KBM-7 (cell line): ENCODE measurements at places on chromosomes 2 and 18.

DNA sequence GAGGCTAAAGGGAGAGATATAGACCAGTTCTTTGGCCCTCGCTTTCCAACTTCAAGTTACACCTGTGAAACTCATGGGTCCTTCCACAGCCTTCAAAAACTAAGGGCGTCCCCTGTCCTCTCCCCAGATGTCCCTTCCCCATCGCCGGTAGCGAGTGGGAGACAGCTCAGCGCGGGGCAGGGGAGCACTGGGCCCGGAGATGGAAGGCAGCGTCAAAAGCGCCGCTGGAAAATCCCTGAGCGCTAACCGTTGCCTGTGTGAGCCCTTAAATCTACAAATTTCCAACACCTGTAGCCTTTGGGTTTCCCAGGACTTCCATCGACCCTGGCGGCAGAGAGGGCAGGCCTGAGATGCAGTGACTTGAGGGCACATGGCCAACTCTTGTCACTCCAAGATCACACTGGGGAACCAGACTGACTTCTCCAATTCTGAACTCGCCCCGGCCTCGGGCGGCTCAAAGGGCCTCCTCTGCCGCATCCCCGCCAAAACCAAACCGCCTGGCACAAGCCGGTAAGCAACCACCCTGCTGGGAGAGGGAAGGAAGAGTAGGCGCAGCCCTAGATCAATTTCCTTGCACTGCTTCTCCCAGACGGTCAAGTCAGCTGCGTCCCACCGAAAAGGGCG lies 879 bp upstream of the EPAS1 start:
- DNase-seq: peak; percentile 68

GRCh38 chr2:202628646-202629198 lies 6.0 kb upstream of the FAM117B start:
- no peak for DNase-seq

DNA sequence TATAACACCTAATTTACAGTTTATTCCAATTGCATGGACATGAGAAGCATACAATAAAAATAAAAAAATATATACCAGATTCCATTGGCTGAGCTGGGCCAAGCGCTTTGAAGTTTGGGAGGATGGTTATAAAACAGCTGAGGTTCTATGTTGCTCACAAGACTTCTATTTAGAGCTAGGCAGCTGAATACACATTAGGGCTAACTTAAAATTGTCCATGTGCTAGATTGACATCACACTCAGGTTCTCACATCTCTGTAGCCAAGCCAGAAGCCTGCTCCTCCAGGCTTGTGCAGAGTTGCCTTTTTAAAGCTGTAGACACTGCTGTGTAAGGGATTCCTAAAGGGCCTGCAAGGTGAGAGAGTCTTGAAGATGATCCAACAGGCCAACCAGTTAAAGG lies 871.1 kb upstream of the FANCL start:
- no peak for DNase-seq

- no peak for DNase-seq
These were observed 517.2 kb downstream of the SUCLG1 start for GRCh38 chr2:83941886-83942285.

DNA sequence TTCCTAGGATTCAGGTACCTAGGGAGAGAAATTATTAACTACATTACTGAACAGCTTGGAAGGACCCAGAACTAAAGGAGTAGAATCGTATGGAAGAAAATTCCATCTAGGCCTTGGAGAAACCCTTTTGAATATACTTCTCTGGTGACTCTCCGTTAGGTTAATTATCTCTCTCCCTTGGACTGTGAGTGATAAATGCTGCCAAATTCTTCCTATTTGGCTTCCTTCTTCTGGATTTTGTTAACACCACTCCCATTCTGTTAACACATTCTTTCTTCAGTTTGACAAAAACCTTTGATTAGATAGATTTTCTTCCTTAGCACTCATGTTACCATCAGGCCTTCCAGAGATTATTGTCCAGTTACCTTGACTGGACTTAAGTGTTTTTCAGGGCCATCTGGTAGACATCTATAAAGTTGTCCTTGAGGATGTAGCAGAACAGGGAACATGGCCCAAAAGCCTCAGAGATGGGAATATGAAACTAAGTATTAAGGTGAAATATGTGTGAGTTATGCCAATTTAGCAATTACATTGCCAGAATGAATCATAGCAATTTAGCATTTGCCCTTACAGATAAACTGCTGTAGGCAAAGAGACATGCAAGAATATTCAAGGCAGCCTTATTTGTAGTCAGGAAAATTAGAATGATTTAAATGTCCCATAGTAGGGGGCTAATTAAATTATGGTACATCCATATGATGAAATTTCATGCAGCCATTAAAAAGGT lies 6.7 kb downstream of the CYP27A1 start:
- no peak for DNase-seq

- no peak for DNase-seq
These were observed 245.7 kb downstream of the TWIST2 start for GRCh38 chr2:239093542-239093941.

DNA sequence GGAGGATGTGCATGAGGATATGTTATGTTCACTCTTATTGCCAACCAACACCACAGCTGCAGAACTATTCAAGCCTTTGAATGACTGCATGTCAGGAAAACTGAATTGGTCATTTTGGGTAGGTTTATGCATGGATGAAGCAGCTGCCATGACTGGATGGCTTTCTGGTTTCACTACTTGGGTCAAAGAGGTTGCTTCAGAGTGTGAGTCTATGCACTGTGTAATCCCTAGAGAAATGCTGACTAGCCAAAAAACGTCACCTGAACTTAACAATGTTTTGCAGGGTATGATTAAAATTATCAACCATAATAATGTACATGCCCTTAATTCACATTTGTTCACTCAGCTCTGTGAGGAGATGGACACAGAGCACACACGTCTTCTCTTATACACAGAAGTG lies 206.7 kb upstream of the RBBP8 start:
- no peak for DNase-seq

DNA sequence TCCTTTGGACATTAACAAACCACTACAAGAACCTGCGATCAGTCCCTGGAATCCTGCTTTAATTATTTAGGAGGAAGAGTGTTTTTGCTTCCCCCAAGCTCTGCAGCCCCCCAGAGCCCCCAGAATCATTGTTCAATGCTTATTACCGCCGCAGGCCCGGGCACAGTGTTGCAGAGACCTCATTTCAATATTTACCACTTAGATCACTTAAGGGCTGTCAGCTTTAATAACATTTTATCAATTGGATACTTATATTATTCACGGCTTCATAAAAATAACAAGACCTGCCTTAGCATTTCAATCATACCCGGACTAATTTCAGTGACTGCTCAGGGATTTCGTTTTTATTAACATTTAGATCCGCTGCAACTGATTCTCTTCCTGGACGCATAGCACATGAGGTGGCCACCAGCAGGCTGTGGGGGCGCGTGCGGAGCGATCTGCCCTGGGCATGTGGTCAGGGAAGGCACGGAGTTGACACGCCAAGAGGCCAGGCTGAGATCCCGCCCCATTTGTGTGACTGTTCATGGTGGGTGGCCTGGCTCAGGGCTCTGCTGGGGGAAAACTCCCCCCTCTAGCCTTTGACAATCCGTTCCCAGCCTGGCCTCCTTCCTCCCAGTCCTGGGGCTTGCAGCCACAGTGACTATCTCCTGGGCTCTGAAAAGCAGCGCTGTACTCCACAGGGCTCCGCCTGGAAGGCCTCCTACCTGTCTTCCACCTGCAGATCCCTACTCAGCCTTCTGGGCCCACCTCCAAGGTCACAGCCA lies 267.6 kb downstream of the SRBD1 start:
- no peak for DNase-seq

DNA sequence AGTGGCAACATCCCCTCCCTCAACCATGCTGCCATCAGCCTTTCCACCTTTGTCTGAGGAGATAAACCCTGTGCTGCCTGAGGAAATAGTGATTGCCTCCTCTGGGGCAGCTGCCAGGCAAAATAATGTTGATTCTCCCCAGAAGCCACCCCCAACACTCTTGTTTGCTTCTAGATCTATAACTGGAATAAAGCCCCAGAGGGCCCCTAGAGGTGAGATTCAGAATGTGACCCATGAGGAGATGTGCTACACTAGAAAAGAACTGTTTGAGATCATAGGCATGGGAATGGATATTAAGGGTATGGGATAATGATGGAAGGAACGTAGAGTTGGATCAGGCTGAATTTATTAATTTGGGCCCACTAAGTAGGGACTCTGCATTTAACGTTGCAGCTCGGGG lies 116.3 kb upstream of the RMP24 start:
- no peak for DNase-seq

DNA sequence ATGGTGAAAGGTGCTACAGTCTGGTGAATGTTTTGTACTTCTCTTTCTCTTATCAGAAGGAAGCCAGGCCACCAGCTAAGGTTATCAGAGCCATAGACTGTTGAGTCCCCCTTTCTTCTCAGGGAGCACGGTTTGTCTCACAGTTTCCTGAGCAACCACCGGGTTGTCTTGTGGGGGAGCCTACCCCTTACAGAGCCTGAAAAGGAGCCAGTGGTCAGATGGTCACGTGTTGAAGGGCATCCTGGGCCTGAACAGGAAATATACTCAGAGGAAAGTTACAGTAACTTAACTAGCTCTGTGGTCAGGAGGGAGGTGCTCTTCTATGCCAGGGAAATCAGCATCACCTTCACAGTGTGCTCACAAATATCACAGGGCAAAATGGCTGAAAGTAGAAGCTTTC lies 11.6 kb downstream of the CD28 start:
- peak; percentile 5 for DNase-seq

- DNase-seq: no peak
These were observed 16.1 kb downstream of the NFATC1 start for GRCh38 chr18:79411614-79412526.

DNA sequence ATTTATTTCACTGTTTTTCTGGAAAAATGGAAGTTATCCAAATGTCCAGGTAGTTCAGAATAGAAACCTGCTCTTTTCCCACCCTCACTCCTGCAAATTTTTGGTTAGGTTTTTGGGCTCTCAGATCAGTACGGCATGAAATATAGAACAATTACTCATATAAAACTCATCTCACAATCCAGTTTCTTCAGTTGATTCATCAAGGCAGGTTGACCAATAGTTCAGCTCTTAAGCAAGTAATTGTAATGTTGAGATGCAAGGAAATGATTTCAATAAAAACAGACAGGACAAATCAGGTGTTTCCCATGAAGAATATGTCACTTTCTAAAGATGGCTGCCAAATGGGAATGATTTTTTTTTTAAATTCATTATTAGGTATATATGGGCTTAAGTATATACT lies 2.0 kb downstream of the RAB27B start:
- DNase-seq: no peak

- no peak for DNase-seq
These were observed 1935.1 kb upstream of the PIK3C3 start for GRCh38 chr18:40019797-40020392.

- no peak for DNase-seq
These were observed 521.0 kb upstream of the RAB6C start for GRCh38 chr2:129458436-129458835.

DNA sequence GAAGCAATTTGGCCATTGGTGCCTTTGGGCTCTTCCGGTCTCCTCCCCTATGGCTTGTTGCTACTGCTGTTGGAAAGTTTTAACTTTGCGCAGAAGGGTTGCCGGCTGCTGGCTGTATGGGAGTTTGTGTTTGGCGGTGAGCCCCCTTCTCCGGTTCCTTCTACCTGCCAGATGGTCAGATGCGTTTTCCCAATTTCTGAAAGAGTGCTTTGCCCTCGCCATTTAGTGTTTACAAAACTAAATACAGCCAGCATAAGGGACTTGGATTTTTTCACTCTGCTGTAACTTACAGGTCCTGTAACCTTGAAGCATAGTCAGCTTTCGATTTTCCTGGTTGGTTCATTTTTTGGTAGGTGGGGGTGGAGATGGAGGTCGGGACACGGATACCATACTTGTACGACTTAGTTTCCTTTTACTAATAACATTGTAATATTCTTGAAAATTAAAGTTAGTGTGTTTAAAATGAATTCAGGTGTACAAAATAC lies 604 bp downstream of the COQ10B start:
- peak; percentile 83 for DNase-seq

GRCh38 chr2:98607741-98608115 lies 584 bp downstream of the COA5 start:
- peak; percentile 32 for DNase-seq

DNA sequence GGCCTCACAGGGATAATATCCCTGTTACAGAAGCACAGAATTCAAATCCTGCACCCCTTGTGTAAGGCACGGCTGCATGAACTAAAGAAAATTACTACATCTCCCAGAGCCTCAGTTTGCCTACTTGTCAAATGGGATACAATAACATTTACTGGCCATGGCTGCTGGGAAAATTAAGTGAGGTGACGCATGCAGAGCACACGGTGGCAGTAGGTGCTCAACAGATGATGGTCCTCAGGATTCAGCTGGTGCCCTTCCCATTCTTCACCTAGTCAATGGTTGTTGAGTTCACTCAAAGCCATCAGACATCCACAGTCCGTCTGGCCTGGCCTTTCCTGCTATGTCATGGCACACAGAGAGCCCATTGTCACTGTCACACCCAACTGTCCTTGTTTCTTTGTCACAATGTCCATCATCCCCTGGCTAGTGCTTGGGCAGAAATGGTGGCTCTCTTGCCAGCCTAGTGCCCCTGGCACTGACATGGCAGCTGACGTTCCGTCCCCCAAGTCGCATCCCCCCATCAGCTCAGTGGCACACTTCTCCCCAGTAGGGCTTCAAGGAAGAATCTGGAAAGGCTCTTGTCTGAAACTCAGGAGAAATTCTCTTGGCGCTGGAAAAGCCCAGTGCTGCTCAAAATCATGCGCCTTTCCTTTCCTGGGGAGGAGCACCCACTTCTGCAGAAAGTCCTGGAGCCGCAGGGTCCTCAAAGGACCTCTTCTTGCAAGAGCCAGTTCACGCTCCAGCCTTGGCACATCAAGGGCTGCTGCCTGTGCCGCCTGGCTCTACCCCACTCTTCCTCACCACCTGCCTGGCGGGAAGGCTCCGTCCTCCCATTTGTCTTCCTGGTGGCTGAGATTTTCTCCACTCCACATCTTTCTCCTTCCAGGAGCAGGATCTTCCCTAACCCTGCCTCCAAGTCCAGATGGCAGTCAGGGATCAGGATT lies 55.9 kb upstream of the SLC66A3 start:
- no peak for DNase-seq

DNA sequence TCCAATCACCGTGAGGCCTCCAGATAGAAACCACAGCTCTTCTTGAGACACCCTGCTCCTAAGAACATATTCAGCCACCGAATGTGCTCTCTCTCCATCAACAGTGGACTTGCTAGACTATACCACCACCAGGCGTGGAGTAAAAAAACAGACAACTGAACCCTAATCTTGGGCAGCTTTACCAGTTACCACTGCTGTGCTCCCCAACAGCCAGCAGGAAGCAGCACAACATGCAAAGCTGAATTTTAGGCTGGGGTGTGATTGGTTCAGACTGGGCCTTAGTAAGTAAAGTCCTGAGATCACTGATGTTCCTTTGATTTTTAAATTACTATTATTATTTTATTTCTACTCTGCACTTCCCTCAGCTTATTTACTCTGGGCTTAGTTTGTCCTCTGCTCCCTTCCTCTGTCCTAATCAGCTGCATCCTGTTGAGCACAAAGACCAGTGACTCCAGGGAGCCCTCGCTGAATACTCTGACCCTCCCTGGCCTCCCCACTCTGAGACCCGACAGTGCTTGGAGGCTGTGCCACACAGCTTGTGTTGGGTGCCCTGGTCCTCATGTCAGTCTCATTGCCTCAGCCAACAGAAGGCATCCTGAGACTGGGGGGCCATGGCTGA lies 21.9 kb downstream of the MRPL35 start:
- DNase-seq: peak; percentile 82

GRCh38 chr18:24388957-24389356 lies 8.7 kb downstream of the OSBPL1A start:
- DNase-seq: no peak
